ENCODE measurements at places on chromosomes 13 and 19.

- DNase-seq, result no peak
Measured at GRCh38 chr13:113118261-113119021, 4.2 kb upstream of the F10 start.

GRCh38 chr13:26999499-26999898 lies 172.1 kb downstream of the USP12 start:
- DNase-seq, result no peak

DNA sequence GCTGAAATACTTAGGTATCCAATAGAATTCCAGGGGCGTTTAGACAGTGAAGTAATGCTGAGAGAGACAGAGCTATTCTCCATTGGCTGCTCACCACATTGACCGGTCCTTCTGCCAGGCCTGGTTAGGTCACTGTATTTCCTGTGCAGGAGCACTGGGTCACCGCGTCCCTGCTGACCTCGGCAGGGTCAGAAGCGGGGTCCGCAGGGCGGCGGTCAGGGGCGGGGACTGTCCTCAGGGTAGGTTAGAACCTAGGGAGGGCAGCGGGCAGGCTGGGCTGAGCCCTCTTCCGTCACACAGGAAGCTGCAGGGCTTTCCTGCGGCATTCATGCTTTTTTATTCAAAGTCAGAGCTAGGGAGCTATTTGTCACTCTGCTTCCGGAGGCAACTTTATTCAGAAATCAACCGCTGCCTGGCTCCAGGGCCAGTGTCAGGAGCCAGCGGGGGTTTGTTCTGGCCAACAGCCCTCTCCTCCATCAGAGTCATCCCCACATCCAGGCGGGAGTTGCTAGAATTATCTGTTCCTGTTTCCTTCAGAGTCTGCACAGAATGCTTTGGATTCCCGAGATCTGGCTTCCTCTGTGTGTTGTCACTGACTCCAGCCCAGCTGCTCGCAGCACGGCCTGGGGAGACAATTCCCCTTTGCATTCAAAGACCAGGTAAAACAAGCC lies 81.2 kb upstream of the WASF3 start:
- DNase-seq, result no peak

- no peak for DNase-seq
Measured at GRCh38 chr13:30877335-30877734, 28.7 kb upstream of the MEDAG start.

GRCh38 chr13:97979051-97979450 lies 25.6 kb downstream of the IPO5 start:
- no peak for DNase-seq

DNA sequence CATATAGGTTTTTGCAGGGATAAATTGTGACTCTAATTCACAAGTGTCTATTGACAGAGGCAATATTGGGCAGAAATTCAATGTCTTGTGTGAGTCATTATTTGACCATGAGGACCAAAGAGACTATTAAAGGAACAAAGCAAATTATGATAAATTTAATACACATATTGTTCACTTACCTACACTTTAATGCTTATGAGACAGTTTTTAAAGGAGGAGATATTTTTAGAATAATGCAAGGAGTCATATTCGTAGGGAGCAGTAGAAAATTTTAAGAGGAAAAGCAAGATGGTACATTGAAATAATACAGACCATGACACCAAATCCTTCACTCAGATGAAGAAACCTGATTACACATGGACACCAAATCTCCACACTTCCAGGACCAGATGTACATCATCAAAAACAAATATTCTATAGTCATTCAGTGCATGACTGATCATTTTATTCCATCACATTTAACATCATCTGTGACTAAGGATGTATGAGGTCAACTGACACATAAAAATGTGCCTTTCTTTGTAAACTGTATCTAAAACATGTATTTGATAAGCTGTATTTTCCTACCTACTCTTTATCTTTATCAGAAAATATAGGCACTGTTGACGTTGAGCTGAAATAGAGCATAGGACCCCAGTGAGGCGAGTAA lies 4.2 kb upstream of the OR7A17 start:
- DNase-seq, result no peak

Measured in BE2C (cell line).